ENCODE measurements at places on chromosomes 3 and 15. TPM values are rescaled to one million over a fixed set of nuclear protein-coding genes. Genes with fewer than 3 reads are reported as not detected.

DNA sequence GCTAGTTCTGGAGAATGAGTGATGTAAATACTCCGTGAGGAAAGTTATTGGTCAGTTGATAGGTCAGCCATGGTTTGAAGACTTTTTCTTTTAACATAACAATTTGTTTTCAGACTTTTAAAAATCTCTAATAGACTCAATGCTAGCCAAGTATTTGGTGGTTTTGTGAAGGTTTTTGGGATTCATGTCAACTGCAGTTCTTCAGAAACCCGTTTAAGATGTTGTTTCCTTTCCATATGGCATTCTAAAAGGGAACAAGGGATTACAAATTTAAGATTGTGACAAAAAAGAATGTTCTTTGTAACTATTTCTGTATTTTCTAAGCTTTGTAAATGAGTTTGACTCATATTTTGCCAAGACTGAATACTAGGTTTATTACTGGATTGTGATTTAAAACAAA lies 281.7 kb upstream of the COL8A1 start:
- DNase-seq: no peak
- no peaks in the 10 kb centered on the region for H3K4me1 ChIP-seq
- no peaks in the 10 kb centered on the region for H3K36me3 ChIP-seq
- H3K4me3 ChIP-seq: no peak overlapping the region
- H3K27ac ChIP-seq: no peak overlapping the region
- H3K27me3 ChIP-seq: no peaks in the 10 kb centered on the region

GRCh38 chr3:129051871-129052340 lies 8.7 kb upstream of the GP9 start:
- DNase-seq: peak; percentile 44
- no peaks in the 10 kb centered on the region for H3K27me3 ChIP-seq
- no peak overlapping the region for H3K4me3 ChIP-seq
- peaks cover 52% of the 10 kb centered on the region for H3K4me1 ChIP-seq
- H3K27ac ChIP-seq: peak overlapping the region; percentile 78

- no peak overlapping the region for H3K27ac ChIP-seq
- DNase-seq: no peak
- no peaks in the 10 kb centered on the region for H3K27me3 ChIP-seq
- no peaks in the 10 kb centered on the region for H3K36me3 ChIP-seq
- H3K4me1 ChIP-seq: peaks cover 32% of the 10 kb centered on the region
- no peak overlapping the region for H3K4me3 ChIP-seq
Observed at GRCh38 chr3:105608623-105609022, 241.9 kb downstream of the ALCAM start.

GRCh38 chr15:70528816-70529215 lies 234.5 kb downstream of the UACA start:
- no peak for DNase-seq

DNA sequence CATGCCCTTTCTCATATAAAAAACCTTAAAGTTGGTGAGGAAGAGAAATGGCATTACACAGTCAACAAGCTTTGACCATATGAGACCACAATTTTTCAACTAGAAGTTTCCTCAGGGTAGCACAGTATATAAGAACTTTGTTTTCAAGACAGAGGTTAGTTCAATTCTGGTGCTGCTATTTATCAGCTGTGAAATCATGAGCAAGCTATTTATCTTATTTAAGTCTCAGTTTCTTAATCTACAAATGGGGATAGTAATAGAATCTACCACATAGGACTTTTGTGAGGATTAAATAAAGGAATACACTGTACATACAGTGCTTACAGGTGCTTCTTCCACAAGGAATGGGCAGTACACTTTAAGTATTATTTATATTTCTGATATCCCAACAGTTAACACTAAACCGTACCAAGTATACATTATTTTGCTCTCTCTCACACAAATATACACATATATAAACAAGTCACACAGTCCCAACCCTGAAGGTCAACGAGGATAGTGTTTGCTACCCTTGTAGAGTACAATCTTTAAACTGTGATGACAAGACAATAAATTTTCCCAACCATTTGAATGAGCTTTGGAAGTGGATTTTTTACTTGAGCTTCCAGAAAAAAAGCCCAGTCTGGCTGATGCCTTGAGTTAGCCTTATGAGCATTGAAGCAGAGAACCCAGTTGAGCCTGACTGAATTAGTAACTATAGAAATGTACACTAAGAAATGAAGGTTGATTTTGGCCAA lies 178.8 kb downstream of the TNIK start:
- H3K4me3 ChIP-seq: no peak overlapping the region
- H3K36me3 ChIP-seq: no peaks in the 10 kb centered on the region
- H3K27me3 ChIP-seq: no peaks in the 10 kb centered on the region

Gene TMC3
- total RNA-seq: not detected

Gene CPLX3
- not detected for total RNA-seq
